Lower lobe of right lung (tissue), 2 donors: ENCODE measurements at places on chromosomes 2 and 18.

GRCh38 chr2:106192752-106193689 is 1.1 kb downstream of the UXS1 start:
- peak; percentile 82 for DNase-seq

- no peak for DNase-seq
These were observed 208.4 kb upstream of the COL3A1 start for GRCh38 chr2:188765522-188766470.

DNA sequence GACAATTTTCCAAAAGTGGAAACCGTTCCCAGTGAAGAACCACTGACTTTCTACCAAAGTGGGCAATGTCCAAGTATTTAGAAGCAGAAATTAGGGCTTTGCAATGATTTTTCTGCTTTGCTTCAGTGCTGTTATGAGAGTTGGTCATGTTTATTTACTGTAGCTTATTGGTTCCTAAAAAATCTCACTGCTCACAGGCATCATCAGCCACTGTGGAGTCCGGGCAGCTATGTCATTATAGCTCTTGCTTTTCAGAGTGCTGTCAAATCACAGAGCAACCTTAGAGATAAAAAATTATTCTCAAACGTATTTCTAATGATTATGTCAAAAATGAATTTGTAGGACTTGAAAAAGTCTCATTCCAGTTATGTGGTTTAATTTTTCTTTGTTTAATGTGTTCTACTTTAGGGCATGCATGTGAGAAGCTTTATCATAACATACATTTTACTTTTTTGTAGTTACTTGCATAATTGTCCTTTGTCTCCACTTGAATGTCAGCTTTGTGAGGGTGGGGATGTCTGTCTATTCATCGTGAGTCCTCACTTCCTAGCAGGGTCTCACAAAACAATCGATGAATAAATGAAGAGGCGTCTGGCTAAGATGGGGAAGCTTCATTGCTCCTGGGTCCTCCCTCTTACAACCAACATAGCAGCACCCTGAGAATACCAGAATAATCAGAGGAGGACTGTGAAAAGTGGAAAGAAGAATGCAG is 117.6 kb downstream of the TPGS2 start:
- DNase-seq: no peak

- no peak for DNase-seq
These were observed 38.8 kb downstream of the NRP2 start for GRCh38 chr2:205721057-205721449.

- DNase-seq: no peak
These were observed 60.6 kb upstream of the LYPD1 start for GRCh38 chr2:132730611-132731010.

GRCh38 chr18:41700416-41700815 is 254.6 kb upstream of the PIK3C3 start:
- DNase-seq: no peak

DNA sequence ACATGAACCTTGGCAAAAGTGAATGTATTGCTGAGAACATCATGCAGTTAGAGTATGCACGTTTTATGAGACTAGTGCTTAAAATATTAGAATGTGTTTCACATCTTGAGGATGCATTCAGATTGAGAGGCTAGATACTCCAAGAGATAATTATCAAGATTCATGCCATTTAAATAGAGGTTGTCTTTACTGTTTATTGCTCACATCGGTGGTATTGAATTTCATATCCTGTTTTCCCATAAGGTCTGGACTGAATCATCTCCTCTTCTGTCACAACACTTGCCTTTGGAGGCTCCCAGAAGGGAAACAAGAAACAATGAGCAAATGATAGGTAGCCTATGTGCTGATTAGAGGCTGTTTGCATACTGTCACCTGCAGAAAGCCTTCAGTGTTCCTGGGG is 83.8 kb downstream of the CLHC1 start:
- no peak for DNase-seq

GRCh38 chr2:205850132-205850531 is 167.8 kb downstream of the NRP2 start:
- no peak for DNase-seq

DNA sequence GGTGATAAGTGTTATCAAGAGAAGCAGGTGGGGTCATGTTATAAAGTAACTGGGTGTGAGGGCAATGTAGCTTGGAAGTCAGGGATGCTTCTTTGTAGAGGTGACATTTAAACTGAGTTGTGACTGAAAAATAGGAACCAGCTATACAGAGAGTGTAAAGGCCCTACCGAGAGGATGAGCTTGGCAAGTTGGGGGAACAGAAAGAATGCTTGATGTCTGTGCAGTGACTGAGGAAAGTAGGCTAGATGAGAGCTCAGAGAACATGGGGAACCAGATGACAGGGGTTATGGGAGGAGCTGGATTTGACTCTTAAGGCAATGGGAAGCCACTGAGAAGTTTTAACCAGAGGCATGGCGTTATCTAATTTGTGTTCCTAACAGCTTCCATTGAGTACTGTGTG is 115.3 kb downstream of the DOCK10 start:
- no peak for DNase-seq

DNA sequence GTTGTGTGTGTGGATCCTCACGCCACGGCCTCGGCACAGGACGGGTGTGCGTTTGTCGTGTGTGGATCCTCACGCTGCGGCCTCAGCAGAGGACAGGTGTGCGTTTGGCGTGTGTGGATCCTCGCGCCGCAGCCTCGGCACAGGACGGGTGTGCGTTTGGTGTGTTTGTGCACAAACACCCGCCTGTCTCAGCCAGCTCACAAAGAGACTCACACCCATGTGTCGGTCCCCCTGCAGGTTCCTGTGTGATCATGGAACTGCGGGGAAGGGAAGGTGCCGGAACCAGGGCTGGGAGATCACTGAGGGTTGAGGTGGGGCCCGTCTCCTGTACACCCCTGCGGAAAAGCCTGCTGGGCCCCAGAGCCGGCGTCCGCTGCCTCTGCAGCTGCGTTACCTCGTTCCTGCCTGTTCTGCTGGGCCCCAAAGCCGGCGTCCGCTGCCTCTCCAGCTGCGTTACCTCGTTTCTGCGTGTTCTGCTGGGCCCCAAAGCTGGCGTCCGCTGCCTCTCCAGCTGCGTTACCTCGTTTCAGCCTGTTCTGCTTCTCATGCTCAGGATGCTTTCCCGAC is 53.6 kb downstream of the CTDP1 start:
- DNase-seq: peak; percentile 34

- peak; percentile 41 for DNase-seq
These were observed 795 bp upstream of the CAPN10 start for GRCh38 chr2:240585681-240586197.

GRCh38 chr2:95525294-95526035 is 40.9 kb upstream of the TRIM43B start:
- DNase-seq: peak; percentile 84

DNA sequence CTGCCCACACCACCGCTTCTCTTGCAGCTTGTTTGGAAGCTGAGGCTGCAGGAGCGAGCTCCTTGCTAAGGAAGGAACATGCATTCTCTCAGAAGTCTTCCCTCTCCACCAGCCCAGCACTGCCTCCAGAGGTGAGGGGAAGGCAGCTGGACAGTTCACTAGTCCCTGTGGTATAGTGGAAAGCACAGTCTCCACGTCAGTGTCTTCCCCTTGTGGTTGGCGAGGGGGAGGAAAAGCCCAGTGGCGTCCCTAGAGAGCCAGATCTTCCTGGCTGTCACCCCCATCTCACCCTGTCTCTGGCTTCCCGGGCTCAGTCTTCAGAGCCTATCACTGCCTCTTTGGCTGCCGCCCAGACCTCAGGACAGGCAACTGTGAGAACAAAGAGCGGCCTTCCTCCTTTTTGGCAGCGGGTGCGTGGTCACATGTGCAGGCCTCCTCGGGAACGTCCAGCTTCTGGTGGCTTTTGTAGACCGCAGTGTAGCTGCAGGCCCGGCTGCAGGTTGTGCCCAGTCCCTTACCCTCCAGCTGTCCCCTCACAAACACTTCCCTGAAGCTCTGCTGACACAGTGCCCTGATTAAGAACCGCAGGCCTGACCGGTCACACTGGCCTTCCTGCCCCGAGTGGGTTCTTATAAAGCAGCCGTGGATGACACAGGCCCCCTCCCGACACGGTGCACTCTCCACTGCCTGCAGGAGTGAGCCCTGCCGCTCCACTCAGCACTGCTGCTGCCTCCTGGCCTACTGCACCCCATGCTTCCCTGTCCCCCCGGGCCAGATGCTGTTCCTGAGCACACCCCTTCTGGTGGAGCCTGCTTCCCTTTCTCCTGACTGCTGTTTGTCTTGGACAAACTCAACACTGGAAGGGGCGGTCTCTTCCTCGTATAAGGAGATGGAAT is 90.9 kb downstream of the RNF144A start:
- DNase-seq: peak; percentile 88

GRCh38 chr2:40751981-40752380 is 300.1 kb upstream of the SLC8A1 start:
- no peak for DNase-seq

GRCh38 chr2:8059794-8060193 is 622.1 kb upstream of the ID2 start:
- no peak for DNase-seq

- DNase-seq: no peak
These were observed 15.7 kb upstream of the PER2 start for GRCh38 chr2:238304116-238304515.

DNA sequence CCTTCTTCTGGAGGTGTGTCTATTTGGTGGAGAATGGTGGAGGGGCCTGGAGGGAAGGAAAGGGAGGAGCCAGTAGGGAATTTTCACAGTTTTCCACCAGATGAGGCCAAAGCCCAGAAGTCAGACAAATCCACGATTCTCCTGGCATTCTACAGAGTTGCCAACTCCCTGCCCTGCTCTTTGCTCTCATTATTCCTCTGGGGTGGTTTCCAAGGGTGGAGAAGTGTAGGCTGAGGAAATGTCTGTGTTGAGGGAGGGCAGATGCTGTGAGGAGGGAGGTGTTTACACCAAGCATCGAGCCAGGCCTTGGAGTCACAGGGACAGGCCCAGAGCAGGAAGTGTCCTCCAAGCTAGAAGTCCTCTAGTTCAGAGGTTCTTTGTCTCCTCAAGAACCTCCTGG is 124.1 kb upstream of the LGALSL start:
- DNase-seq: peak; percentile 46

- no peak for DNase-seq
These were observed 262.0 kb downstream of the MREG start for GRCh38 chr2:215751200-215751910.

GRCh38 chr2:73281244-73281643 is 3.0 kb downstream of the FBXO41 start:
- no peak for DNase-seq

DNA sequence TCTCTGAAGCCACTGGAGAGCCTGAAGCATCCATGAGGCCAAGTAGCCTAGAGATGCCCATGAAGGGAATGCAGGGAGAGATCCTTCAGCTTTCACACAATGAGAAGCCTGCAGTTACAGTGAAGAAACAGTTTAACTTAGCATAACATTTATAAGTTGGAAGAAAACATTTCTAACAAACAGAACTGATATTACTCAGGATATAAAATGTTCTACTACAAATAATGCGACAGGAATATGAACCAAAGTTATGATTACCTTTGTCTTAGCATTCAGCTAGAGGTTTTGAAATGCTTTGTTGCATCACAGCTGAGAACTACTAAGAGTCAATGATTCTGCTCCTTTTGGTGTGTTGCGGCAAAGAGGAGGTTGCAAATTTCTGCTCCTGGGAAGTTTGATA is 6.9 kb upstream of the KYNU start:
- DNase-seq: no peak

DNA sequence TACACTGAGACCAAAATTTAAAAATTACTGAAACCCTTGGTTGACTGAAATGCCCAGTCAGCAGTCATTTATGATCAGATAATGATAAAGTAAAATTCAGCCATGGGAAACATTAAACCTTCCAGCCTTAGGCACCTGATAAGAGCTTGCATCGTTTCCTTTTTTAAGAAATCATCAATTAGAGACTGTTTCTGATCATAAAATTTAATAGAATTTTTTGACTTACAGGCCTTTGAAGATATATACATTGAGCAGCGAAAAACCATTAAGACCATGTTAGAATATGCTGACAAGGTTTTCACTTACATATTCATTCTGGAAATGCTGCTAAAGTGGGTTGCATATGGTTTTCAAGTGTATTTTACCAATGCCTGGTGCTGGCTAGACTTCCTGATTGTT is 99.6 kb upstream of the CSRNP3 start:
- DNase-seq: no peak
